ENCODE measurements at places on chromosomes 2 and 18. TPM values are rescaled to one million over a fixed set of nuclear protein-coding genes. Genes with fewer than 3 reads are reported as not detected.

GRCh38 chr2:198544461-198544860 is 740.1 kb downstream of the PLCL1 start:
- no peak overlapping the region for H3K27ac ChIP-seq
- H3K4me1 ChIP-seq, result peaks cover 4% of the 10 kb centered on the region
- H3K27me3 ChIP-seq, result no peaks in the 10 kb centered on the region
- no peak for DNase-seq
- H3K36me3 ChIP-seq, result no peaks in the 10 kb centered on the region

DNA sequence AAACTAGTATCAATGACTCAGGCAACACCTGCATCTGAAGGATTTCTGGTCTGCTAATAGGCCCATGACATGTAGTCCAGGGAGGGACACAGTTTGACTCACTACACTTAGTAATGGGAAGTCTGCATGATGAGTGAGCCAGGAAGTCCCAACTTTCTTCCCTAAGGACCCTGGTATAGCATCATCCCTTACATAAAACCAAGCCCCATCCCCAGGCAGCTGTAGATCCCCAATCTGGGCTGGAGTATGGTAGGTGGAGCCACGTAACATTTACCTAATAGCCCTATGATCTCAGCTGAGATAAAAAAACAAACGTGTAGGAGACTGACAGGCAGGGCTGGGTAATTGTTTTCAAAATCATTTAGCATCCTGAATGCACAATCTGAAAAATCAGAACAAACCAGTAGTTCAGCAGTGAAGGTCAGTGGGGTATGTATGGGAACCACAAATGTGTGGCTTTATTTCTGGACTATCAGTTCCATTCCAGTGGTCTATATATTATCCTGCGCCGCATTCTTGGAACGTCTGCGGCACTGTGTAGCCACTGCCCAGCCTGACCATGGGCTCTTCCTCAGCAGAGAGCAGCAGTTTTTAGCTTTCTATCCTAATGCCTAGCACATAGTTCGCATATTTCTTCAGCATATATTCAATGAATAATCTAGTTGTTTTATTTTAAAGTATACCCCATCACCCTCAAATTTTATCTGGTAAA is 33.5 kb downstream of the EPB41L3 start:
- peaks cover 14% of the 10 kb centered on the region for H3K4me1 ChIP-seq
- no peaks in the 10 kb centered on the region for H3K27me3 ChIP-seq
- H3K27ac ChIP-seq, result no peak overlapping the region
- H3K4me3 ChIP-seq, result no peak overlapping the region

- peaks cover 20% of the 10 kb centered on the region for H3K4me1 ChIP-seq
- no peaks in the 10 kb centered on the region for H3K27me3 ChIP-seq
- peaks cover 29% of the 10 kb centered on the region for H3K36me3 ChIP-seq
These were observed 93.1 kb downstream of the PIK3C3 start for GRCh38 chr18:42048158-42048557.

OSR1 gene
- total RNA-seq, result 10.3 TPM

DNA sequence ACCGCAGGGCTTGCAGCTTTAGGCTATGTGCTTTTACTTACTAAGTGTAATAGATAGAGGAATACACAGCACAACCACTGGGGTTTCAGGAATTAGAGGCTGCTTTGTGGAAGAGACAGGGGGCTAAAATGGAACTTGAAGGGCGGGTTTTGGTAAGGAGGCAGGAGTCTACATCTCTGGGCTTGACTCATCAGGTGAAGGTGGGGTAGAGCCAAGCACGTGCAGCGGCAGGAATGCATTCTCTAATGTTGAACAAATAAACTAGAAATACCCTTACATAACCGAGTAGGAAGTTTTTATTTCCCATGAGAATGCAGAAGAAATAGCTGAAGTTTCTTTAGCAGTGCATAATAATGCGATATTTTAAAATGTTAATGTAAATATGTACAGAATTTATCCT is 673.8 kb upstream of the SALL3 start:
- H3K4me3 ChIP-seq, result no peak overlapping the region
- no peak for DNase-seq
- H3K27me3 ChIP-seq, result no peaks in the 10 kb centered on the region
- peaks cover 29% of the 10 kb centered on the region for H3K4me1 ChIP-seq

NTSR2 gene
- not detected for total RNA-seq

ALLC gene
- total RNA-seq, result 0.16 TPM

TOGARAM2 gene
- 0.98 TPM for total RNA-seq

HOXD9 gene
- not detected for total RNA-seq

ITGA4 gene
- total RNA-seq, result 1.5 TPM

DNA sequence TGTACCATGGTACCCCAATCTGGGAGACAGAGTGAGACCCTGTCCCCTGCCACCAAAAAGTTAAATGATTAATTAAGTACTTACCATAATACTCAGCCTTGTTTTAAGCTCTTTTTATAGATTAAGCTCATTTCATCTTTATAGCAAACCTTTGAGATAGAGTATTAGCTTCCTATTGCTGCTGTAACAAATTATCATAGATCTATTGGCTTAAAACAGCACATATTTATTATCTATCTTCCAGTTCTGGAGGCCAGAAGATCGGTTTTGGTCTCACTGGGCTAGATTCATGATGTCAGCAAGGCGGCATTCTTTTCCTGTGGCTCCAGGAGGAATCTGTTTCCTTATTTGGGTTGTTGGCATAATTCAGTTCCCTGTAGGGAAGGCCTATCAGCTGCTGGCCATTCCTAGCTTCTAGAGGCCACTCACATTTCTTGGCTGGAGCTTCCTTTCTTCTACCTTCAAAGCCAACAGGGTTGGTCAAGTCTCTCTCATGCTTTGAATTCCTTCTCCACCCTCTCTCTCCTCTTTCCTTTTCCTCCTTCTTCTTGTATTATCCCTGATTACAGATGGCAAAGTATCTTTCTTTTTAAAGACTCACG is 13.7 kb upstream of the GREB1 start:
- H3K4me1 ChIP-seq, result peaks cover 4% of the 10 kb centered on the region
- no peak overlapping the region for H3K4me3 ChIP-seq
- no peaks in the 10 kb centered on the region for H3K27me3 ChIP-seq
- DNase-seq, result no peak

EVX2 gene
- not detected for total RNA-seq

- peak overlapping the region; percentile 3 for H3K27ac ChIP-seq
- no peaks in the 10 kb centered on the region for H3K27me3 ChIP-seq
- H3K4me1 ChIP-seq, result peaks cover 19% of the 10 kb centered on the region
- DNase-seq, result no peak
- no peak overlapping the region for H3K4me3 ChIP-seq
These were observed 29.9 kb downstream of the MTCL1 start for GRCh38 chr18:8735274-8735673.

ERBB4 gene
- total RNA-seq, result 43.8 TPM

OBSL1 gene
- total RNA-seq, result 198 TPM

DNA sequence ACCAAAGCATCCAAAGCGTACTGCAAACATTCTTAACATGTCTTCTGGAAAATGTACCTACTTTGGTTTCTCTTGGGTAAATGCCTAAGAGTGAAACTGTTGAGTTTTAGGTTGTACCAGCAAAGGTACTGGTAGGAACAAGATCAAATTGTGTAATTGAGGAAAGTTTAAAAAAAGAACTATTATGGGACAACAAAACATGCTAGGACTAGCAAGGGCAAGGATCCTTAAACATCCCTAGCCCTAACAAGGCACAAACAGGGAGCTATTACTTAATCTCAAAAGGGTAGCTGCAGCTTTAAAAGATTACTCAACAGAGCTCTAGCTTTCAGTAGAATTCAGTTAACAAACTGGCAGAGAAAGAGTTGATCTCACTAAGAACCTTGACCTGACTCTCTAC is 56.0 kb upstream of the GRB14 start:
- H3K4me3 ChIP-seq, result no peak overlapping the region
- H3K4me1 ChIP-seq, result peaks cover 1% of the 10 kb centered on the region
- peak overlapping the region; percentile 34 for H3K27ac ChIP-seq
- H3K36me3 ChIP-seq, result peaks cover 24% of the 10 kb centered on the region
- DNase-seq, result no peak

DNA sequence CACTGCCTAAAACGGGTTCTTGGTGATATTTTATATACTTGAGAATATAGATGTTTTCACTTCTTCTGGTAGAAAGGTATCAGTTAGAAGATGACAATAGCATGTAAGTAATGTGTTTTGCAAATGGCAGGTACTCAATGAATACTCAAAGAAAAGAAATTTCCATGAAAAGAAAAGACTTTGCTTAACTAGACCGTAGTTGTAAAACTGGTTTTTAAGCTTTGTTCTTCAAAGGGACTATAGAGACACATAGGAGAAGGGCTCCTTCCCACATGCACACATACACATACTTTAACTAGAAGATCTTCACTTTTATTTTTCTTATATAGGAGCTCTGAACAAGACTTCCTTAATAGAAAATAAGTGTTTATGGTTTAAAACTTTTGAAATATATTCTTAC is 215.3 kb upstream of the RND3 start:
- H3K36me3 ChIP-seq, result no peaks in the 10 kb centered on the region
- H3K4me1 ChIP-seq, result peaks cover 3% of the 10 kb centered on the region
- H3K27me3 ChIP-seq, result no peaks in the 10 kb centered on the region
- DNase-seq, result no peak
- no peak overlapping the region for H3K4me3 ChIP-seq
- no peak overlapping the region for H3K27ac ChIP-seq

GRCh38 chr18:75238786-75239185 is 28.2 kb downstream of the TSHZ1 start:
- no peaks in the 10 kb centered on the region for H3K4me1 ChIP-seq
- H3K36me3 ChIP-seq, result peaks cover 3% of the 10 kb centered on the region
- no peak overlapping the region for H3K27ac ChIP-seq
- DNase-seq, result no peak

KCTD1 gene
- 34.0 TPM for total RNA-seq

UGT1A4 gene
- total RNA-seq, result not detected

DNA sequence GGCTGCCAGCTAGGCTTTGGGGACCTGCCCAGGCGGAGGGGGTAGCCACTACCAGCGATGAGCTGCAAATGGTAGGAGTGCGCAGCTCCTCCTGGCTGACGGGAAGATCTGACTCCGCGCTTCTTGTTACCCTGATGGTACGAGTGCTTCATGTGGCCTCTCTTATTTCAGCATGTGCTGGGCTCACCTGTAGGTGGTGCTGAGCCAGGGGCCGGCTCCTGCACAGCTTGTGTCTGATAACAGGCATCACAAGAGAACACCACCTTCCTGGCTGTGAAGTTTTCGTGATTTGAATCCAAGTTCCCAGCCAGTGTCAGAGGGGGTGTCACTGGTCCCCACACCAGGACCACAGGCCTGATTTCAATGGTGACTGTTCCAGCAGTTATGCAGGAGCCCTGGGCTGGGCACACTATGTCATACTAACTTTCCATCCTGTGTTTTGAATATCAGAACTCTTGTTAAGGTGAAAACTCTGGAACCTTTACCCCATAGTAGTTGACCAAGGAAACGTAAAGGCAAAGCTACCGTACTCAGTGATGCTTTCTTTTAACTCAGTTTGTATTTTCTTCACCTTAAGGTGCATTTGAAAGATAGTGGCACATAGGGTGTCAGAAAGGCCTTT is 28.0 kb downstream of the APCDD1 start:
- peaks cover 2% of the 10 kb centered on the region for H3K27me3 ChIP-seq
- no peak overlapping the region for H3K4me3 ChIP-seq
- no peak overlapping the region for H3K27ac ChIP-seq
- peaks cover 2% of the 10 kb centered on the region for H3K36me3 ChIP-seq

DNA sequence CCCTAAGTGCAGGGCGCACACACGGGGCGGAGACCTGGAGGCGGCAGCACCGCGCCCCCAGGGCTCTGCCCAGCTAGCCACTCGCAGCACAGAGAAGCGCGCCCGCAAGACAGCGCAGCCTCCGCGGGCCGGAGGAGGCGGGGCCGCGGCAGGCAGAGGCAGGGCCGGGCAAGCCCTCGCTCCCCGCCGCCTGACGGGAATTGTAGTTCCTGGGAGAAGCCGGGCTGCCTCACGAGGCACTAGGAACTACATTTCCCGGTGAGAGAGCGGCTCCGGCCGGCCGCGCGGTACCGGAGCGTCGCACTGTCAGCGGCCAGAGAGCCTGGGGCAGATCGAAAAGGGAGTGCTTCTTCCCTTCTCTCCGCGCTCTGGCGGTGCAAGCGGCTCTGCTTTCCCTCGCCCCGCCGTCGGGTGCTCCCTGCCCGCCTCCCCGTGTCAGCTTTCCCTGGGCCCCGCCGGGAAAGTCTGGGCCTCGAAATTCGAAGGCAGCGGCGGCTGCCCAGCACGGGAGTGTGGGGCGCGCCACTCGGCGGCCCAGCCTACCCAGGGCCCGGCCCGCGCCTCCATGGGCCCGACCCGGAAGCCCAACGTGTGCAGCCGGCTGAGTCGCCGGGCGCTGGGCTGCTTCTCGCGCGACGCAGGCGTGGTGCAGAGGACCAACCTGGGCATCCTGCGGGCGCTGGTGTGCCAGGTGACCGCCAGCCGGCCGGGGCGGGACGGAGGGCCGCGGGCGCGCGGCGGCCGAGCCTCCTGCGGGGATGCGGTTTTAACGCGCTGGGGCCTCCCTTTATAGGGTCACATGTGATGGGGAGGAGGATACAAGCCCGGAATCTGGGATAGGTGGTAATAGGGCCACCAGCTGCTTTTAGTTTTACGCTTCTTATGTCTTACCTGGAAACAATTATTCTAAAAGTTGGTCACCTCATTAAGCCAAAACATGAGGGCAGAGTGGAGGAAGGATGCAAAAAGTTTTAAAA is at the start of gene DCAF17:
TSS of gene DCAF17 (plus strand) at position 214 of the 977 bp plus-strand sequence. CDS start at position 566, 352 bp downstream.
- H3K27me3 ChIP-seq, result no peaks in the 10 kb centered on the region
- peak within 1 kb of the TSS; percentile 79 for H3K4me3 ChIP-seq
- H3K36me3 ChIP-seq, result peaks cover 13% of the 10 kb centered on the region
- DNase-seq, result peak; percentile 55
- peak within 1 kb of the TSS; percentile 95 for H3K27ac ChIP-seq

HJURP gene
- 23.1 TPM for total RNA-seq

DNA sequence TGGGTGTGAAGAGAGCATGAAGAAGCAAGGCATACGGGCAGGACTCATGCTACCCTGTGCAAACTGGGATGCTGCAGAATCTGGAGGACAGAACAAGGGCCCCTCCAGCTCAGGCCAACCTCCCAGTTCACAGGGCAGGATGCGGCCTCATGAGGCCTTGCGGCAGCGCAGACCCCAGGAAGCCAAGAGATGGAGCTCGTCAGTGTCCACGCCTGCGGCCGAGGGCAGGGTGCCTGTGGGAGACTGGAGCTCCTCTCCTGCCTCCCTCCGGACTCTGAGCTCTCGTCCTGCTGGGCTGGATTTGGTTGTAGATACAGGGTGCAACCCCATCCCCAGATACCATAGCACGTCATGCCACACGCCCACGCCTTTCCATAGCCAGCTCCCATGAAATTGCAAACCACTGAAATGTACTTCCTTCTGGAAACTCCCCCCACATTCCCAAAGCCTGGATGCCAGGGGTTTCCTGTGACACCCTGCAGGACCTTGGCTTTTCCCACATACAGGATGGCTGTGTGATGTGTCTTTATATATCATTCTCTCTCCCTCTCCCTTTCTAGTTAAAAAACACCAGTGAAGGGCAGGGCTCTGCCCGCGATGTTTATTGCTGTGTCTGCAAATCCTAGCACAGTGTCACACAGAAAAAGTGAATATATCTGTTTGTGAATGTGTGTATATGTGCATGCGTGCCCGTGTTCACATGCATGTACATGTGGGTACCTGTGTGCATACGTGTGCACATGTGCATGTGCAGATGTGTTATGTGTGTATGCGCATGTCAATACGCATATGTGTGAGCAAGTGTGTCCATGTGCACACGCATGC is 12.3 kb upstream of the SNTG2 start:
- no peak for DNase-seq
- H3K27me3 ChIP-seq, result peaks cover 6% of the 10 kb centered on the region
- no peaks in the 10 kb centered on the region for H3K4me1 ChIP-seq
- H3K27ac ChIP-seq, result no peak overlapping the region
- no peak overlapping the region for H3K4me3 ChIP-seq

GRCh38 chr18:12768625-12769024 is 65.8 kb downstream of the PSMG2 start:
- DNase-seq, result no peak
- no peaks in the 10 kb centered on the region for H3K36me3 ChIP-seq
- H3K27ac ChIP-seq, result no peak overlapping the region
- no peak overlapping the region for H3K4me3 ChIP-seq
- no peaks in the 10 kb centered on the region for H3K27me3 ChIP-seq

FBXO11 gene
- total RNA-seq, result 102 TPM

FHL2 gene
- 3.0 TPM for total RNA-seq

ERMN gene
- total RNA-seq, result 0.22 TPM

CLASP1 gene
- 102 TPM for total RNA-seq
